ENCODE measurements at places on chromosomes 6 and 20. TPM values are rescaled to one million over a fixed set of nuclear protein-coding genes. Genes with fewer than 3 reads are reported as not detected.

DNA sequence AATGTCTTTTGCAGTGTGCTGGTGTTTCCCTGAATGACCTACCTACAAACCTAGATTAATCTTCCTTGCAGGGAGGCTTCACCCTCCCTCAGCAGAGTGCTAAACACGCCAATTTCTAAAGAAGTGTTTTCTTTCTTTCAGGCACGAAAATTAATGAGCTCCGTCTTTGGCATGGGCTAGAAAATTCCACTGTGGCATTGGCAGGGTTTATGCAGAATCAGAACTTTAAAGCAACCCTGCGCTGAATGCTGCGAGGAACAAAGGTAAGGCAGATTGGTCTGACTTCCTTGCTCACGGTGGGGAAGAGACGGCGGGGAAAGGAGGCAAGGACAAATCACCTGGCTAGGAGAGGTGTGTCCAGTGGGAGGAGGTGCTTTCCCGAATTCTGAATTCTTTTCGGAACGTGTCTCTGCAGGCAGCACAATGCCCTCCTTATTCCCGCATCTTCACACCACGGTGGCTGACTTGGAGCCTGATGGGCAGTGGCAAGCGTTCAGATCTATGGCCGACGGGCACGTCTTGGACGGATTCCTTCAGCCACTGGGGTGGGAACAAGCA, 6.2 kb upstream of the BANF2 start:
- H3K4me3 ChIP-seq = no peak overlapping the region
- DNase-seq = no peak
- no peaks in the 10 kb centered on the region for H3K4me1 ChIP-seq
- no peaks in the 10 kb centered on the region for H3K36me3 ChIP-seq

GRCh38 chr6:142569676-142570075, 267.9 kb downstream of the ADGRG6 start:
- DNase-seq = no peak

- H3K27me3 ChIP-seq = no peaks in the 10 kb centered on the region
- DNase-seq = no peak
- no peak overlapping the region for H3K27ac ChIP-seq
- H3K4me1 ChIP-seq = peaks cover 17% of the 10 kb centered on the region
Observed at GRCh38 chr6:158170656-158171081, 2.5 kb downstream of the GTF2H5 start.

Gene HLA-DOA
- total RNA-seq = 1.4 TPM

GRCh38 chr6:53315086-53315724, 33.5 kb downstream of the ELOVL5 start:
- no peaks in the 10 kb centered on the region for H3K27me3 ChIP-seq
- H3K27ac ChIP-seq = peak overlapping the region; percentile 7
- H3K4me3 ChIP-seq = no peak overlapping the region
- H3K36me3 ChIP-seq = no peaks in the 10 kb centered on the region
- DNase-seq = no peak
- peaks cover 80% of the 10 kb centered on the region for H3K4me1 ChIP-seq

Data from CD4-positive, alpha-beta memory T cell (primary cell).